ENCODE measurements at places on chromosomes 1 and 21.

GRCh38 chr21:42748620-42749176, 95.3 kb downstream of the PDE9A start:
- DNase-seq: no peak

GRCh38 chr1:224098007-224098406, 15.9 kb upstream of the FBXO28 start:
- no peak for DNase-seq

DNA sequence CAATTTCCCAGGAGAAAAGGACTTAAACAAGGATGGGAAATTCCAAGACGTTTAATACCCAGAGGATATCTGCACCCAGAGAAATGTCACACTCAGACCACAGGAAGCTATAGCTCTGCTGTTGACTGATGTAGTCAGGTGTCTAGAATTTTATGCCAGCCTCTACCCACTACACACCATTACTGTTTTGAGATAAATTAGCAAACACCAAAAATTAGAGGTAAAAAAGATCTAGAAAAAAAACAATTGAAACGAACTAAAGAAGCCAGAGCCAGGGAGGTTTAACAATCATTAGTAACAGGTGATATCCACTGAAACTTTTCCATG, 519.9 kb downstream of the SMYD3 start:
- no peak for DNase-seq

DNA sequence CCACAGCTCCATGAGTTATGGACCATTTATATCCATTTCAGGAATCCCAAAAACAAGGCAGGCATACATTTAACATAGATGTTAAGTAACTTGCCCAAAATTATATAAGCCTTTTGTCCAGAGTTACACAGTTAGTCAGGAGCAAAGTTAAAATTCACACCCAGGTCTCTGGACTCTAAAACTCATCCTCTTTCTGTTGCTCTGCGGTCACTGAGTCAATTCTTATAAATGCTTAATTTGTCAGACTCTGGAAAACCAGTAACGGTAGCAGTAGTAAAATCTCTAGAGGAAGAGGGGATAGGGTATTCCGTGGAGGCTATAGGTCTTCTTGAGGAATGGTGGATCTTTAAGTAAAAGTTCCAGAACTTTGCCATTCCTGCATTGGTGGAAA, 223.6 kb upstream of the JUN start:
- DNase-seq: no peak

Data from hippocampal formation (tissue), 2 donors.